GOT3 (cell line): ENCODE measurements at places on chromosomes 2 and 18.

GRCh38 chr2:151260573-151261230 lies 961 bp downstream of the RBM43 start:
- no peak for DNase-seq

GRCh38 chr2:237199577-237199976 lies 113.9 kb downstream of the COPS8 start:
- no peak for DNase-seq

GRCh38 chr2:186927867-186928191 lies 78.9 kb upstream of the ZSWIM2 start:
- DNase-seq: no peak

DNA sequence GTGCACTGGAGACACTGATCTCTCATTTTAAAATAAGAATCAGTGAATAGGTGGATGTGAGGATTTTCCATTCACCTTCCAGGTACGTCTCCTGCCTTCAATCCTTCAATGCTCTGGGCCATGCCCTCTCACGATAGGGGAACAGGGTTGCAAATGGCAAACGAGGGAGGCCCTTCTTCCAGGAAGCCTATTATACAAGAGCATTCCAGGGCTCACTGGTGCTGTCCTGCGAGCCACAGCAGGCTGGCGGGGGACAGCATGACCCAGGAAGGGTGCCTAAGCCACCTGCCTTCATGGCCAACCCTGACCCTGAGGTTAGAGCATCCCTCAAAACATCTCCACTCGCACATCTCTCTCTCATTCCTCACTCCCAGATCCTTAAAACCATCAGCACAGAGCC lies 20.6 kb upstream of the ID2 start:
- no peak for DNase-seq

GRCh38 chr18:58788470-58788869 lies 76.2 kb upstream of the ZNF532 start:
- no peak for DNase-seq

GRCh38 chr2:47034973-47035609 lies 119.5 kb upstream of the MCFD2 start:
- no peak for DNase-seq

- no peak for DNase-seq
Measured at GRCh38 chr2:188466761-188467160, 175.1 kb downstream of the GULP1 start.

- no peak for DNase-seq
Measured at GRCh38 chr2:45859682-45860081, 208.2 kb downstream of the PRKCE start.

GRCh38 chr2:235381261-235381912 lies 112.5 kb upstream of the AGAP1 start:
- no peak for DNase-seq

GRCh38 chr2:143420313-143420712 lies 291.1 kb downstream of the ARHGAP15 start:
- no peak for DNase-seq

DNA sequence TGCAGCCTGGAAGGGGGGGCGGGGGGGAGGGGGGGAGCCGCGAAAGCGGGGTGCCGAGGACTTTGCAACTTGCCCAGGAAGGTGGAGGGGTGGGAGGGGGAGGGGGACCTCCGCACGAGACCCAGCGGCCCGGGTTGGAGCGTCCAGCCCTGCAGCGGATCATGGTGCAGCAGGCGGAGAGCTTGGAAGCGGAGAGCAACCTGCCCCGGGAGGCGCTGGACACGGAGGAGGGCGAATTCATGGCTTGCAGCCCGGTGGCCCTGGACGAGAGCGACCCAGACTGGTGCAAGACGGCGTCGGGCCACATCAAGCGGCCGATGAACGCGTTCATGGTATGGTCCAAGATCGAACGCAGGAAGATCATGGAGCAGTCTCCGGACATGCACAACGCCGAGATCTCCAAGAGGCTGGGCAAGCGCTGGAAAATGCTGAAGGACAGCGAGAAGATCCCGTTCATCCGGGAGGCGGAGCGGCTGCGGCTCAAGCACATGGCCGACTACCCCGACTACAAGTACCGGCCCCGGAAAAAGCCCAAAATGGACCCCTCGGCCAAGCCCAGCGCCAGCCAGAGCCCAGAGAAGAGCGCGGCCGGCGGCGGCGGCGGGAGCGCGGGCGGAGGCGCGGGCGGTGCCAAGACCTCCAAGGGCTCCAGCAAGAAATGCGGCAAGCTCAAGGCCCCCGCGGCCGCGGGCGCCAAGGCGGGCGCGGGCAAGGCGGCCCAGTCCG lies 540 bp downstream of the SOX11 start:
- no peak for DNase-seq

GRCh38 chr18:24190590-24190989 lies 51.7 kb downstream of the CABYR start:
- DNase-seq: no peak

- DNase-seq: no peak
Measured at GRCh38 chr2:88471083-88471942, 18.8 kb upstream of the FOXI3 start.

- DNase-seq: no peak
Measured at GRCh38 chr18:42948831-42949230, 166.7 kb downstream of the RIT2 start.

GRCh38 chr2:9555297-9556120 lies at the start of gene ADAM17:
Gene ADAM17, minus strand, starts transcription at chr2:9555830. Its CDS starts 225 bp downstream, at chr2:9555605.
- peak; percentile 90 for DNase-seq

DNA sequence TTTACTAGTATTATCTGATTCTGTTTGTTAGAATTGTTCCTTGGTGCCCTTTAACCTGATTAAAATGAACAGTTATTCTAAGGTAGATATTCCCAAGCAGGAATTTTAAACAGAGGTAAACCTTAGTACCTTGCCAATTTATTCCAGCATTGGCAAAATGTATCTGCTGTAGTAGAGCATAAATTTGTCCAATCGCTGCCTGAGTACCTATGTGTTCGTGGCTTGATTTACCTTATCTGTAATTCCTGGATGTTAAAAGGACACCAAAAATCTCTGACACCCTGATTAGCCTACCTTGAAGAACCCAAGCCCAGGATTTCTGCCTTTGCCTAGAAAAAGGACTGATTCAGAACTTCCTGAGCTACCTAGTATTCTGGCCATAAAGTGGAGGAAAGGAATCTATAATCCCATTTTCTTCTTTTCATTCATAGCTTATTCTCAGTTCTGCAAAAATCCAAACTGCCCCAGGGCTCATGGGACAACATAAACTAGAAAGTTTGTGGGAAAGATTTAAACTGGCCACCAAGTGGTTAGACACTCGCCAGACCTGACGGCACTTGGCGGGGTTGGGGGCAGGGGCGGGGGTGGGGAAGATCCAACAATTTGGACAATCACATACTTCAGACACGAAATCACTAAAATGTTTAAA lies 16.2 kb upstream of the ZCCHC2 start:
- DNase-seq: no peak

DNA sequence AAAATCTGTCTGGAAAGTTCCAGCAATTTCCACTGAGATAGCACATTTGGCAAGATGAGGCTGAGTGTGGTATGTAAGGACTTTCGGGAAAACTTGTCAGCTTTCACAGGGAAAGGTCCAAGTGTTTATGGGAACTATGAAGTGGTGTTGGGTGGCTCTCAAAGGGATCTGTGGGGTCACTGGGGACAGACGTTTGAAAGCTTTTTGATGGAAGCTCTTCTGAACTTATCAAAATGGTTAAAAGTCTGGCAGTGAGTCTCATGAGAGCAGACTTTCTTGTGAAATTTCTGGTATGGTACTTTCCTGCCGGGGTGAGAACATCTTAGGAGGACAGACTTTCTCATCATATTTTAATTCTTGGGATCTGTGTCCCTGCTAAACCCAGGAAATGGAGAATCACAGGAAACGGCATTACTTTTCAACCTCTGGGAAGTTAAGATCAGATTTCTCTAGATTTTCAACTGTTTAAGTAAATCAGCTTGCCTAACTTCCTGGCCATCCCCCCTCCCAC lies 546.3 kb upstream of the ZEB2 start:
- no peak for DNase-seq

DNA sequence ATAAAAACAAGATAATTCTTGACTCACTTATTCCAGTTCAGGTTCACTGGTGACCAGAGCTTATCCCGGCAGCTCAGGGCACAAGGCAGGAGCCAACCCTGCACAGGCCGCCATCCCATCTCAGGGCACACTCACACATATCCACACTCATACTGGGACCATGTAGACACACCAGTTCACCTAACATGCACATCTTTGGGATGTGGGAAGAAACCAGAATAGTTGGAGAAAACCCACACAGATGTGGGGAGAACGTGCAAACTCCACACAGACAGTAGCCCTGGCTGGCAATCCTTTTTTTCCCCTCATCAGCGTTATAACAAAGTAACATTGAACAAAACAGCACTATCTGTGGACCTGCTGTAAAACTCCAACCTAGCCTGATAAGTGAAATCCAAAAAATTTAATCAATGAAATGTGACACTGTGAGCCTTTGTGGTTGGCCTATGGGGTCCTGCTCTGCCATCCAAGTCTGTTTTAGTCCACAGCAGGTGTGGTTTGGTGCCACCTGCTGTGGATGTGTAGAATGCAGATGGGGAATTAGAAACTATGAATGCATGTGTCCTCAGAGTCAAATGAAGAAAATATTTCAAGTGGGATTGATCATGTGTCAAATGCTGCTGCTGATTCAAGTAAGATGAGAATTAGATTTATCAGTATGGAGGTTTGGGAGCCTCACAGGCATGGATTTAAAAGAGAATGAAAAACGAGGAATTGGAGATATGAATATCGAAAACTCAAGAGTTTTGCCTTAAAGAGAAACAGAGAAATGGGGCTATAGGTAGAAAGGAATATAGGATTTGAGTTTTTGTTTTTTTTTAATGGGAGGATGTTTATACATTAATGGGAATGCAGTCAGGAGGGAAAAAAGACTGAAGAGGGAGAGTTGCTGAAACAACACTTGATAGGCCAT lies 47.0 kb downstream of the UGP2 start:
- DNase-seq: no peak

- DNase-seq: no peak
Measured at GRCh38 chr2:215644233-215644897, 208.5 kb upstream of the FN1 start.
